Fibroblast of pulmonary artery (primary cell): ENCODE measurements at places on chromosomes 7 and 10.

DNA sequence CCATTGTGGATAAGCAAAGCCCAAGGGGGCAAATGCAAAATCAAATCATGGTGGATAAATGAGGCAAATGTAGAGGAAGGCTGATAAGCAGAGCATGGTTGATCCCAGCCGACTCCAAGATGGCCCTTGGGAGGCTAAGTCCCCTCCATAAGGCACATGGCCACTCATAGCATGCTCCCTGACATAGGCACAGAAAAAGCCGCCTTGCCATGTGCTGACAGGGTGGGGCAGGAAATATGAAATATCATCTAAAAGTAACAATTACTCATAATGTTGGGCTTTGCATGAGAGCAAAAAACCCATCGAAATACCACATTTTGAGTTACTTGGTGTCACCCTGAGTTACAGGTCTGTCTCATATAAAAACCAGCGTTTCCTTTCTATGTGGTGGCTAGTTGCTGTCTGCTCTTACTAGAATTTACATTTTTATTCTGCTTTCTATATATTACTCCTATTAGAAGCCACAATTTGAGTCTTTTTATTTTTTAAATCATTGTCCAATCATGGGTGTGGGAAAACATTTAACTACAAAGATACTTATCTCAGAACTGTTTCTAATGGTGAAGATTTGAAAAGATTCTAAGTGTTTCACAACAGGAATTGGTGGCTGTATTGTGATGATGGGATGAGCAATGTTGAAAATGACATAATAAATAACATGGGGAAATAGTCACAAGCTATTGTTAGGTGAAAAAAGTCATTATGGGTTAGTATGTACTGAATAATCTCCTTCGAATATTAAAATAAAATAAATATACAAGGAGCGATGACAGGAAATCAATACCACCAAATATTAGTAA, 102.7 kb downstream of the CUBN start:
- peak; percentile 59 for DNase-seq

DNA sequence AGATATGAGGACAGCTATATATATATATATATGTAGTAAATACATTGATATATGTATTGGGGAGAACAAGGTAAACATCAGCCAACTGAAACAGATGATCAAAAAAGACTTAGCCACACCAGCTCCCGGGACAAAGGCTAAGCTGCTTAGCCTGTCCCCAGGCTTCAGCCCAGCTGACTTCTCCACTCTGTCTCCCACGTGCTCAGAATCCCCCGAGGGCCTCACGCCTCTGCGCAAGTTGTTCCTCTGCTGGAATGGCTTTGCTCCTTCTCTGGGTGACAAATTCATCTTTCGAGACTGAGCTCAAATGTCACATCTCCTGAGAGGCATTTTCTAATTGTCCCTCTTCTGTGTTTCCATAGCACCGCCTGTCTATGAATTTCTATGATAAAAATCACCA, 8.6 kb upstream of the INSIG1 start:
- DNase-seq = no peak

- no peak for DNase-seq
Measured at GRCh38 chr7:22216832-22217475, 140.0 kb downstream of the RAPGEF5 start.

GRCh38 chr10:127405221-127405620, 143.9 kb upstream of the NPS start:
- peak; percentile 63 for DNase-seq

DNA sequence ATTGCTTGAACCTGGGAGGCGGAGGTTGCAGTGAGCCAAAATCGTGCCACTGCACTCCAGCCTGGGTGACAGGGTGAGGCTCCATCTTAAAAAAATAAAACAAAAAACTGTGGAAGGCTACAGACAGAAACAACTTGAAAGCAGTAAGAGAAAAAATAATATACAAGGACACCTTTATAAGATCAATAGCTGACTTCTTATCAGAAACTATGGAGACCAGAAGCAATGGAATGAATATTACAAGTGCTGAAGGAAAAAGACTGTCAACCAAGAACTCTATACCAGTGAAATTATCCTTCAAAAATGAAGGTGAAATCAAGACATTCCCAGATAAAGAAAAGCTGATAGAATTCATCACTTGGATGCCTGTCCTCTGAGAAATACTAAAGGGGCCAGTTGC, 49.0 kb downstream of the RBAK start:
- no peak for DNase-seq

DNA sequence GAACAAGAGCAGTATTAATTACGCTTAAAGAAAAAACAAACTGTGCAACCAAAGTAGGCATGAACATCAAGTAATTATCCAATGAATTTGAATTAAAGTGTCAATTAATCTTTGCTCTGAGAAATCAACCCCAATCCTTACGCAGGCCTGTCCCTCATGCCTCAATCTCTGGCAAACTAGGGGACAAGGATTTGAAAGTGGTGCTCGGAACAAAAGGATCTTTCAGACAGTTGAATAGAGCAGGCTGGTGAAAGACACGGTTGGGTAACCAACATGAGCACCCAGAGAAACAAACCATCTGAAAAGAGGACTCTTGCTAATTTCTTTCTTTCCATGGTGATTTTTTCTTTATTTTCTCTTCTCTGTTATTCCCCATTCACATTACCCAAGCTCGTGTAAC, 203.5 kb upstream of the PHF14 start:
- no peak for DNase-seq

GRCh38 chr7:1209097-1209496, 23.6 kb upstream of the UNCX start:
- DNase-seq = no peak

- DNase-seq = peak; percentile 20
Measured at GRCh38 chr10:52526251-52526823, 212.3 kb downstream of the DKK1 start.
